ENCODE measurements at places on chromosomes 4 and X.

DNA sequence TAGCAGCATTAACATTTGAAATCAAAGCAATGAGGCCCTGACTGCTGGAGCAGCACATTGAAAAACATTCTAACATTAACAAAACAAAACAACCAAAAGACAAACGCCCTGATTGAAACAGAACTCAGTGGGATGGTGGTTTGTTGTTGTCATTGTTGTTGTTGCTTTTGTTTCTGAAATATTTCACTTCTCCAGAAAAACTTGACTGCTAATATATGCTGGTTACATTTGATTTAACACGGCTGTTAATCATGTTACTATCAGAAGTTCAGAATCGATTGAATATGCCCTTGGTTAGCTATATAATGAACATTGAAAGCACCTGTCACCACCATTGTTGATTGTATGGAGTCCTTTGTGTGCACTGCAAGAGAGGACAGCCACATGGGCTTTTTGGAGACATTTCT, 790.4 kb upstream of the GALNTL6 start:
- DNase-seq: no peak

DNA sequence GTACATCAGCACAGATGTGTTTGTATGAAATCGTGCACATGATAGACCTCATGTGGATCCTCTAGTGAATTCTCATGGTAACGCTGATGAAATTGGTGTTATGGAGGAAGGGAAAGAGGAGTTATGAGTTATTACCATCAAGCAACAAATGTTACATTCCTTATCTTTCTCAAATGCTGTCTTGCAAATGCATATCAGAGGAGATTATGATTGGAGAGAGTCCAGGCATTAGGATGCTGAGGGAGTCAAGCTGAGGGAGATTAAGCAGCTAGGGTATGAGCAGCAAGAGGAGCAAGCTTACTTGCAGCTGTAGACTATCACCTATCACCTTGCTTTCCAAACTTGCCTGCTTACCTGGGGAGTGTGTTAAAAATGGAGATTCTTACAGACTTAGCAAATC, 36.8 kb upstream of the SFRP2 start:
- no peak for DNase-seq

DNA sequence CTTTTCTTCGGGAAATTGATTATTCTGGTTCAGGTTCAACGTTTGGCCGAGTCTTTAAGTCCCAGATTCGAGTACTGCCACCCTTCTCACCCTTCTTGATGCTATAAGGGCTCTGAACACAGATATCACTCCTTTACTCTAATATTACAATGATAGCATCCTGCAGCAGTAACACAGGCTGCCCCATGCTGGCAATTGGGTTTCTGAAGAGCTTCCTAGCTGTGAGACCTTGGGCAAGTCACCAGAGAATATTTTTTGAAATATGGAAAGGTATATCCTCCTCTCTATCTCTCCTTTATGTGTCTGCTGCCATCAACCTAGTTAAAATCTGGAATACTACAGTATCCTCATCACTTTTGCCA, 297 bp upstream of the MTMR8 start:
- no peak for DNase-seq

DNA sequence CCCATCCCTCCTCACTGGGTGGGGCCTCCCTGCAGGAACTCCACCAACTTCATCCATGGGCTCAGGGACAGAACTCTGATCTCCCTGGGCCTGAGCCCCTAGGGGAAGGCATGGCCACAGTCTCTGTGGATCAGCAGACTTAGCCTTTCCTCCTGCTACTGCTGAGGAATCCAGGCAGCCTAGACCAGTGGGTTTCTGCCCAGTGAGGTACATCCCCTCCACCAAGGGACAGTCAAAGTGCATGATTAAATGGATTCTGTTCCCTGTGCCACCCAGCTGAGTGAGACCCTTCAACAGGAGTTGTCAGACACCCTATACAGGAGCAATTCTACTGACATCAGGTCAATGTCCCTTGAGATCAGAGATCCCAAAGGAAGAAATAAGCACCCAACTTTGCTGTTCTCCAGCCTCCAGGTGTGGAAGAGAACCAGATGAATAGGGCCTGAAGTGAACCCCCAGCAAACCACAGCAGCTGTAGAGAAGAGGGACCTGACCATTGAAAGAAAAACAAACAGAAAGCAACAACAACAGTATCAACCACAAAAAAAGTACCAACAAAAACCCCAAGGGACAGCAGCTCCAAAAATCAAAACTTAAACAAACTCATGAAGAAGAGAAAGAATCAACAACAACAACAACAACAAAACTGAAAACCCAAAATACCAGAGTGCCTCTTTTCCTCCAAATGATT, 84.8 kb downstream of the CHIC1 start:
- no peak for DNase-seq

DNA sequence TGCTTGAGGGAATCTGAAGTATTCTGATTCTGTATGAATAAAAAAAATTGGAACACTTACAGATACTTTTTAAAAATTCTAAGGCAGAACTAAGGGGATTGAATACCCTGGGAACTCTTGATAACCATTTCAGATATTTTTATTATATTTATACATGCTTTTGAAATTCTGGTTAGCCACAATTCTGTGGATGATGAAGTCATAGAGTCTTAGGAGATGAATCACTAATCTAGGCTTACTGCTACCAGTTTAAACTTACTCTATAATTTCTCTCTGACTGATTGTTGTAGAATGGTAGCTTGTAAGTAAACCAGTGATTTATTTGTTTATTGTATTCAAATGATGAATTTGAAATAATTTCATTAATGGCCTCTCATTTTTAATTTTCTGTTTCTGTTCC, 11.4 kb upstream of the SLAIN2 start:
- no peak for DNase-seq

DNA sequence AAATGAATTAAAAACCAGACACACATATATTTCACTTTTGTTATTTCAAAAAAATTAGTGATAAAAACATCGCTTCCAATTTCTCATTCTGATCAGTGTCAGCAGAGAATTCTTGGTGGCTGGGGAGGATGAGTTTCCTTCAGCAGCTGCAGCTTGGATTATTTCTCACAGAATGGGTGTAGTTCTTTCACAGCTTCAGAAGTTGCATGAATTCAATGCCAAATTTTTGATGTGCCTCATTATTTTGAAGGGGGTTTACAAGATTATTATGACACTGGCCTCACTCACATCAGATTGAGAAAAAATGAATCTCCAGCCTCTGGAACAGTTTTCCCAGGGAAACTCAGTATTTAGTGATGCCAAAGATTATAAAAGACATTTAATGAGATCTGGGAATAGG, 184.9 kb upstream of the WDFY3 start:
- DNase-seq: no peak

GRCh38 chrX:49059681-49060085, 884 bp downstream of the CCDC120 start:
- DNase-seq: no peak

- DNase-seq: no peak
These were observed 113.8 kb downstream of the CCSER1 start for GRCh38 chr4:90241008-90241407.

- no peak for DNase-seq
These were observed 44.4 kb downstream of the PSAPL1 start for GRCh38 chr4:7390336-7390735.

GRCh38 chrX:68732906-68733493, 85.5 kb downstream of the STARD8 start:
- DNase-seq: peak; percentile 70

DNA sequence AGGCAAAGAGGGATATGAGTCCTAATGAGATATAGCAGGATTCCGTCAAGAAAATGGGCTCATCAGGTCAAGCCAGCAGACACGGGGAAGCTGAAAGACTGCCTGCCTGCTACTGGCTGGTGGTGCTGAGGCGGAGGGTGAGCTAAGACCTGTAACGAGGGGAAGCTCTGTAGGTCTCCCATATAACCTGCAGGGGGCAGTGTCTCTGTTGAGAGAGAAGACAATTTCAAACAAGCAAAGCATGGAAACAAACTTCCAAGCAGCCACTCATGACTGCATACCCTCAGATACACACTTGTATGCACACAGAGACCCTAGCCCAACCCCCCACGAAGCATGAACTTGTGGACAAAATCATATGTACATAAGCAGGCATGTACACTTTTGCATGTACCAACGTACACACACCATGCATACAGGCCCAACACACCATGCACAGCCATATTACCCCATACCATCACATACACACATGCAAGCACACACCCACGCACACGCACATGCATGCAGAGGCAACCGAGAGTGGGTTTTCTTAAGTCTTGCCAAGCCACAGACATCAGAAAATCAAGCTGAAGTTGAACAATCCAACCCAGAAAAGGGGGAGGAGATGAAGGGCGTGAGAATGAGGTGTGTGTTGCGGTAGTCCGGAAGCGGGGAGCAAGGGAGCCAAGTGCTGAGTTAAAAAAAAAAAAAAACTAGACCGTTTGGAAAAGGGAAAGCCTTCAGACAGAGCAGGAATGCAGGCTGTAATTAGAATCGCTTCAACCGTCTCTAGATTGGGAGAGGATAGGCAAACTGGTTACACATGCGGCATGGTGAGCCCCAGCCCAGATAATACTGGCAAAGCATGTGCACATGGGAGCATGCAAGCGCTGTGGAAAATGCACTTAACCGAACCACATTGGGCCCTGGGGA, 71.0 kb downstream of the PJA1 start:
- DNase-seq: peak; percentile 39

- no peak for DNase-seq
These were observed 22.8 kb downstream of the CTBP1 start for GRCh38 chr4:1226144-1226481.

GRCh38 chrX:331151-331824, 12.7 kb upstream of the GTPBP6 start:
- no peak for DNase-seq

- no peak for DNase-seq
These were observed 417.9 kb downstream of the PDGFC start for GRCh38 chr4:156553659-156554058.

DNA sequence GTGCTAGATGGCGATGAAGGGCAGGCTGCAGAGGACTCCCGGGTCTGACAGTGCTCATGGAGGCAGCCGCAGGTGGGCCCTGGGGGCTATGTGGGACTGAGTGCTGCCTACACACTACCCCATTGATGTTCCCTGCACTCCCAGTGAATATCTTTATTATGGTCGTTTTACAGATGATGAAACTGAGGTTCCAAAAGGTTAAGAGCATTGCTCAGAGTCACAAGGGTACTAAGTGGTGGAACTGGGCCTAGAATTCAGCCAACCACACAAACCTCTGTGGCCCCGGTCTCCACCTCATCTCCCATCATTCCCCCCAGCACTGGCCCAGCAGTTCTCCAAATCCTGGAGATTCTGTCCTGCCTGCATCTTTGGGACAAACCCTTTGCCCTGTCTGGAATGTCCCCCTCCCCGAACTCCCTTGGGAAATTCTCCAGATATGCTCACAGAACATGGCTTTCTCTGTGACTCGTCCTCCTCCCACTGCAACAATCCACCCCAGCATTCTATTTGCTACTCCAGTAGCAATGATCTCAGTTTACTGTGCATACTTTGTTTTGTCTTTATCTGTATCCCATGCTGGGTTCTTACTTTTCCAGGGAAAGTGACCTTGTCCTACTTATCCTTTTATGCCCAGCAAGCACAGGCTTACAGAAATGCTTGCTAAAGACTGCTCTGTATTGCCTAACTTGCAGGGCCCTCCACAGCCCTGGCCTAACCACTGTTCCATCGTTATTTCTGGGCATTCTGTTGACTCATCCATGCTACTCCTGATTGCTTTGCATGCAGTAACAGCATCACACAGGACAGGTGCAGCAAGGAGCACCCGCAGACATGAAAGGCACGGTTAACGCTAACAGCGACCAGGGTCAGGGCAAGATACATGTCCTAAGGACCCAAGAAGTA, 14.0 kb downstream of the PNMA6F start:
- no peak for DNase-seq

DNA sequence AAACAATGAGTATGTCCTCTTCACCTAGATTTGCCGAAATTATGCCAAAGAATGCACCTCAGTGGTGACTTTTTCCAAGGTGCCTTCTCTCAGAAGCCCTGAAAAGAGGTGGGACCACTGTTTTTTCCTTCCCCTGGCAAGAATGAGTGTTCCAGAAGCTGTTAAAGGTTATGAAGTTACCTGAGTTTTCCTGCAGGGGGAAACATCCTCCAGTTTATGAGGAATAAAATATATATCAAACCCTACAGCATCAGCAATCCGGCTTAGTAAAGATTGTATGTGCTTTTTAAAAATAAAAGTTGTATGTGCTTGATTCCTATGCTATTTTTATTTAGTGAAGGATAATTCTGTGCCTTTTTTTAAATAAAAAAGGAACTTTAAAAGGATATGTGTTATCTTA, 73.3 kb downstream of the RBM46 start:
- no peak for DNase-seq

GRCh38 chr4:39714166-39714565, 16.2 kb downstream of the UBE2K start:
- DNase-seq: no peak

- no peak for DNase-seq
These were observed 18.8 kb upstream of the OTUD4 start for GRCh38 chr4:145199051-145199716.

- no peak for DNase-seq
These were observed 78.4 kb downstream of the ITM2A start for GRCh38 chrX:79288733-79289132.

GRCh38 chrX:134936542-134936941, 54.2 kb upstream of the SMIM10 start:
- no peak for DNase-seq

- DNase-seq: peak; percentile 79
These were observed 492 bp upstream of the NKX3-2 start for GRCh38 chr4:13544606-13545393.

GRCh38 chr4:87188048-87188447, 32.4 kb downstream of the KLHL8 start:
- DNase-seq: no peak

- DNase-seq: no peak
These were observed 95.3 kb downstream of the AREG start for GRCh38 chr4:74540193-74540592.

GRCh38 chr4:88458104-88458740, 1.3 kb downstream of the HERC5 start:
- no peak for DNase-seq

GRCh38 chrX:49192722-49193328, 6.7 kb upstream of the PRICKLE3 start:
- DNase-seq: peak; percentile 50

DNA sequence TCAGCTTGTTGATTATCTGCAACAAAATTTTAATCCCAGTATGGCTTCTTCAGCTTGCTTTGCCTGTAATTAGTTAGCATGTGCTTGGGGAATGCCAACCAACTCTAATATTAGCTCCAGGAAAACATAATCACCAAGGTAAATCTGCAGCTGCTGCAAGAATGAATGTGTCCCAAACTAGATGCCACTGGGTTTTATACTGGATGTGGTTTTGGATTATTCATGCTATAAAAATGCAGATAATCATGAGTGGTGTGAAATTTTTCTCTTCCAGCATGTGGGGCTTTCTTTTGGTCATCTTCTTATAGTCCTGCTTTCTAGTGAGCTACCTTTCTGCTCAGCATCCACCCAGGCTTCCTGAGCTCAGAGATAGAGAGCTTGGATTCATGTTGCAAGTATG, 295.9 kb upstream of the CASK start:
- DNase-seq: no peak

- no peak for DNase-seq
These were observed 257.5 kb upstream of the FAT1 start for GRCh38 chr4:186981161-186981560.

Measured in RPMI8226 (cell line).